ENCODE measurements at places on chromosomes 5 and 9.

- no peak for DNase-seq
Observed at GRCh38 chr9:79667817-79668436, 96.2 kb downstream of the TLE4 start.

DNA sequence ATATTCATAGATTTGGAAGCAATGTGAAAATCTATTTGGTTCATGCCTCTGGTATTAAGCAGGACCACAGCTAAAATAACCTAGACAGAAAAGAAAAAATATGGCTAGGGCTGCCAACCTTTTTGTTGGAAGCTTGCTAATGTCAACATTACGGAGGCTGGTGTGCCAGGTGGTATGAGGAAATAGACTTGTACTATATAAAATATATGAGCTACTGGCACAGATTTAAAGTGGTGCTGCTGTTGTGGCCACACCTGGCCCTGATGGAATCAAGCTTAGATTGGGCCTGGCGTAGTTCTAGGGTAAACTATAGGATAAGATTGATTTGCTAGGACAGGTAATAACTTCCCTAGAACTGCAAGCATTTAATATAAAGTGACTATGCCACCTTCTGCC is 10.6 kb upstream of the PARP8 start:
- no peak for DNase-seq

DNA sequence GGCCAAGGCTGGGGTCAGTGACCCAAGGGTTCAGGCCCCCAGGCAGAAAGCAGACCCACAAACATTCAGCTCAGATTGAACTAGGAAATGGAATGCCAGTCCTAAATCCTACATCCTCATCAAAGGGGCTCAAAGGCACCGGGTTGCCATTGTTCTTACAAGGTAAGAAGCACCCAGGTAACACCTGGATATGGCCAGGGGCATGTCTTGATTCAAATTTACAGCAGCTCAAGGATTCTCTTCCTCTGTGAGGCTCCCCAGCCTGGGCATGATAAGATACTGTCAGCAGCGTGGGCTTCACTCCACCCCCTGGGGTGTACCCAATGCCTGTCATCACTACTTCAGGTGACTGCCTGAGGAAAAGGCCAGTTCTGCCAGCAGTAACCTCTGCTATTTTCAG is 92.1 kb upstream of the FSTL4 start:
- no peak for DNase-seq

DNA sequence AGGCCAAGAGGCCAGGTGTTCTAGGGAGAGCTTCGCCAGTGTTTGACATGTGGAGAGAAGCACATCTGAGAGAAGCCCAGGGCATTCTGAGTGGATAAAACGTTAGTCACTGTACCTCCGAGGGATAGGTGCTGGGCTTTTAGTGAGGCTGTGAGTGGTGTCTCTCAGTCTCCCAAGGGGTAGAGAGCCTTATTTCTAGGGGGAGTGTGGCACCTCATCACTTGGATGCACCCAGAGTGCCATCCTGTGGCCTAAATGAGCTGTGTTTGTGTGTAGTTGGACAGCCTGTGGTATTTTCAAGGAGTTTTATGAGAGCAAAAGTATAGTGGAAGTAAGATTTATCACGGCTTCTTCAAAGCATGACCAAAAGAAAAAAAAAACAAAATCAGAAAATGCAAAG is 1046.9 kb upstream of the WWC1 start:
- peak; percentile 9 for DNase-seq

- DNase-seq, result no peak
Observed at GRCh38 chr5:76326577-76327302, 76.3 kb upstream of the IQGAP2 start.

GRCh38 chr9:115650768-115651167 is 502.8 kb upstream of the PAPPA start:
- DNase-seq, result peak; percentile 95

GRCh38 chr5:39633057-39633456 is 208.3 kb upstream of the DAB2 start:
- DNase-seq, result no peak

- no peak for DNase-seq
Observed at GRCh38 chr5:79962575-79963222, 28.4 kb downstream of the MTX3 start.

DNA sequence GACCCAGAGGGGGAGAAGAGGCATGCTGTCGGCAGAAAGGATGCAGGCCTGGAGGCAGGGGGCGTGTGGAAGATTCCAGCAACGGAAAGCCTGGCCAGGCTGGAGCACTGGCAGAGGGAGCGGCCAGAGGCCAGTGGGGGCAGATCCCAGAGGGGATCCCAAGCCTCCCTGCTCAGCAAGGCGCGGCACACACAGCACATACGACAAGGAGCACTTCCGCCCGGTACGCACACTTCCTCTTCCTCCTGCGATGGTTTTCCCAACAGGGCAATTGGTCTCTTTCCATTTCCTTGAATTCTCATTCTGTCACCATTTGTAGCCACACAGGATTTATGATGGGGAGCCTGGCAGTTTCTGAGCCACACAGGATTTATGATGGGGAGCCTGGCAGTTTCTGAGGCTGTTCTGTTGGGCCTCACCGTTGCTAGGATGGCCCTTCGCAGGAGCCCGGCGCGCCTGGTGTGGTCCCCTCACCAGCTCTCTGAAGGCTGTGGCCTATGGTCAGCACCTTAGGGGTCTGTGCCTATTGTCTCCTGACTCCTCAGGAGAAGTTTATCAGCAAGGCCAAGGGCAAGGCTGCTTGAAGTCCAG is 123.5 kb upstream of the RAPGEF1 start:
- DNase-seq, result no peak

DNA sequence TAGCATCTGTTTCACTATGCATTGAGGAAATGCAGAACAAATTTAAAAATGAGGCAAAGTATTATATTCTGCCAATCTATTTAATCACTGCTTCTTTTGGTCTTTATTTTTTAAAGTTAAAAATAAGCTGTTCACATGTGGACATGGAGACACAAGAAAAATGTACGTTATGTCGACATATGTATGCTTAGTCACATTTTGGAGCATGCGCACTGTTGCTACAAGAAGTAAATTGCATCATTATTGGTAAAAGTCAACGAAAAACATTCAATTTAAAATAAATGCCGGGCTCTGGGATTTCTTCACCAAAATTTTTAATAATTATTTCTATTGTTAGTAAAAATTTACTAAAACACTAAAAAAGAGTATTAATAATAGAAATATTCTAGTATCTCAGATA is 876.3 kb upstream of the CTNND2 start:
- no peak for DNase-seq

- DNase-seq, result no peak
Observed at GRCh38 chr9:83007521-83008300, 55.2 kb downstream of the RASEF start.

DNA sequence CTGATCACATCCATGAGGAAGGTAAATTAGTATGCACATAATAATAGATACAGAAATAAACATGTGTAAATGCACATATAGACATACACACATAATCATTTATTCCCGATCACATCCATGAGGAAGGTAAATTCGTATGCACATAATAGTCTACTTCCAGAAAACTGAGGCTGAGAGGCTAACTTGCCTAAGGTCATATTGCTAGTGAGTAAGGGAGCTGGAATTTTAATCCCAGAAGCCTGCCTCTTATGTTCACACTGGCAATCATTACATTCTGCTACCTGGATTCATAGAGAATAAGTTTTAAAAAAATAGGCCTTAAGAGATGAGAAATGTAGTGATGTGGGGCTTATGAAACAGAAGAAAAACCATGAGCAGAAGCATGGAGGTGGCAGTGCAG is 716.3 kb downstream of the BRINP1 start:
- DNase-seq, result no peak

DNA sequence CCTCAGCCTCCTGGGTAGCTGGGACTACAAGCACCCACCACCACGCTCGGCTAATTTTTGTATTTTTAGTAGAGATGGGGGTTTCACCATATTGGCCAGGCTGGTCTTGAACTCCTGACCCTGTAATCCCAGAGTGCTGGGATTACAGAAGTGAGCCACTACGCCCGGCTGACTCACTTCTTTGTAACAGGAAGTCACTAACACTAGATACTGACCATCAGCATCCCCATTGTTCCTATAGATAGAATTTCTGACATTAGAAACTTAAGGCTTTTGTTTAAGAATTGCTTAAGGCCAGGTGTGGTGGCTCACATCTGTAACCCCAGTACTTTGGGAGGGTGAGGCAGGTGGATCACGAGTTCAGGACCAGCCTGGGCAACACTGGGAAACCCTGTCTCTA is 42.2 kb downstream of the LEAP2 start:
- peak; percentile 61 for DNase-seq

GRCh38 chr5:149963729-149964128 is 3.2 kb downstream of the SLC26A2 start:
- DNase-seq, result no peak

GRCh38 chr5:64775291-64775690 is 6.6 kb downstream of the CWC27 start:
- no peak for DNase-seq

DNA sequence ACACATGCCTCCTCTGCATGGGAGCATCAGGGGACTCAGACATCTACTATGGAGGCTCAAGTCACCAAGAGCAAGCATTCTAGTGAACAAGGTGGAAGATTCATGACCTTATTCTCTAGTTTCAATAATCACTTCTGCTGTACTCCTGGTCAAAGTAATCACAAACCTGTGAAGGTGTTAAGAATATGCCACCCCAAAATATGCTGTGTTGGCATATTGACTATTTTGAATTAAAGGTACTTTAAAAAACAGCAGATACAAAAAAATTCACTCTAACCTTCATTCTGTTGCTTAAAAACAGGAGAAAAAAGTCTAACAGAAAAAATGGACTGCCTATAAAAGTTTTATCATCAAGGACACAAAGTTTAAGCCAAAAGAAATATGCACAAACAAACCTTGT is 607.8 kb upstream of the TYRP1 start:
- DNase-seq, result no peak

- DNase-seq, result no peak
Observed at GRCh38 chr5:63125392-63125791, 546.8 kb downstream of the LRRC70 start.

DNA sequence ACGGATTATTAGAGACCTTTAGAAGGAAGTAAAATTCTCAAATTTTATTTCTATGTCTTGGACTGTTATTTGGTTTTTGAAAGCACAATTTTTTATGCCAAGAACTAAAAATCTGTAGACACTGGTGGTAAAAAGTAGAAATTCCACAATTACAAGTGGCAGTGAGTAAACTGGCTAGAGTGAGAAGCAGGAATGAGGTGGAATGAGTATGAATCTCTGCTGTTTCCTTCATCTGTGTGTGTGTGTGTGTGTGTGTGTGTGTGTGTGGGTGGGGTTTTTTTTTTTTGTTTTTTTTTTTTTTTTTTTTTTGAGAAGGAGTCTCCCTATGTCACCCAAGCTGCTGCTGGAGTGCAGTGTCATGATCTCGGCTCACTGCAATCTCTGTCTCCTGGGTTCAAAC is 94.2 kb downstream of the TLE4 start:
- DNase-seq, result no peak

GRCh38 chr5:96180684-96181435 is 219.2 kb upstream of the ELL2 start:
- no peak for DNase-seq

DNA sequence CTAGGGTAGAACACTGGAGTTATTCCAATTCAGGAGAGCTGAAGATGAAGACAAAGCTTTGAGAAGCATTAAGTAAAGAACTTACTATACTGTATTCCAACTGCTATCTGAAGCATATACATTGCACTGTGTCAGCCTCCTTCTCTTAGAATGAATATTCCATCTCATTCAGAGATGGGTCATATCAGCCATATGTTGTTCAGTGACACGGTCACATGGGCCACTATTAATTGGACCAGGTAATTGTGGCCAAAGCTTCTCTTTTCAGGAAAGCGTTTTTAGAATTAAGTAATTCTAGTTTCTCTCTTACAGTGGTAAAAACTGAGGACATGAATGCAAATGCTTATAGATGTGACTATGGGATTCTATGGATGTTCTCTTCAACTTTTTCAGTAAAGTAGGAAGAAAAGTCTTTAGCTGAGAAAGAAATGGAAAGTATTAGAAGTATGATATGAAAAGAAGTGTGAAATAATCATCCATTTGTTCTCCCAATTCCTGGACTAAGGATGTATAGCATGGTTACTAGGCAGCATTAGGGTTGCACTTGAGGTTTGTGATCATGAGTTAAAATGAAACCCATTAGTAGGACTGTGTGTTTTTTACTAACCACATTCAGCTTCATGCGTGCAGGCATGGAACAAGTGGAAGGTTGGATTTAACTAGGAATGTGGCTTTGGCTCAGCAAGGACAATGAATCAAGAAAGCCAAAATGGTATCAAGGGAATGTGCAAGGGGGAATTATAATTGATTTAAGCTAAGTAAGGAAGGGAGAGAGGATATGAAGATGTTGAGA is 40.9 kb downstream of the CETN3 start:
- no peak for DNase-seq
